A375 (cell line): ENCODE measurements at places on chromosomes 5 and 9. TPM values are rescaled to one million over a fixed set of nuclear protein-coding genes. Genes with fewer than 3 reads are reported as not detected.

Gene CDKN2B-AS1
- total RNA-seq: 0.08 TPM in 1 of 2 replicates, not detected in the other

Gene PCDHB7
- total RNA-seq: 5.7 and 6.7 TPM in 2 replicates

Gene PITX1
- 1.2 and 2.1 TPM in 2 replicates for total RNA-seq

Gene COL23A1
- not detected in 2 replicates for total RNA-seq

Gene FGFR4
- 9.3 and 10.5 TPM in 2 replicates for total RNA-seq

Gene FBXO38
- 52.9 and 56.0 TPM in 2 replicates for total RNA-seq

Gene SPRY4
- 40.5 and 65.7 TPM in 2 replicates for total RNA-seq

Gene AFAP1L1
- 13.8 and 15.0 TPM in 2 replicates for total RNA-seq

Gene DMRT3
- total RNA-seq: not detected in 2 replicates

Gene CTNND2
- 0.49 and 0.74 TPM in 2 replicates for total RNA-seq

Gene NR4A3
- total RNA-seq: 0.60 and 1.9 TPM in 2 replicates

Gene SYNPO
- total RNA-seq: 4.1 and 4.7 TPM in 2 replicates

Gene SPATA31D4
- total RNA-seq: not detected in 2 replicates

Gene ANGPTL2
- total RNA-seq: 5.9 and 10.1 TPM in 2 replicates

Gene IRX2
- total RNA-seq: not detected in 2 replicates

Gene RAI14
- 27.1 and 29.9 TPM in 2 replicates for total RNA-seq

Gene NXNL2
- total RNA-seq: 0.49 and 0.56 TPM in 2 replicates

Gene SV2C
- not detected in 2 replicates for total RNA-seq

Gene FAM169A
- 12.4 and 13.1 TPM in 2 replicates for total RNA-seq

Gene DOCK2
- total RNA-seq: 7.9 and 16.2 TPM in 2 replicates

Gene ZNF354C
- 3.2 and 3.5 TPM in 2 replicates for total RNA-seq

Gene C9
- total RNA-seq: not detected in 2 replicates

Gene SPATA31E1
- total RNA-seq: not detected in 2 replicates

Gene CATSPER3
- total RNA-seq: 0.49 TPM in 1 of 2 replicates, not detected in the other

Gene KIF20A
- 60.6 and 61.7 TPM in 2 replicates for total RNA-seq

Gene DBH
- total RNA-seq: not detected in 2 replicates

Gene C5orf34
- 7.1 and 8.7 TPM in 2 replicates for total RNA-seq

Gene ARRDC1
- 38.8 and 45.0 TPM in 2 replicates for total RNA-seq

Gene ADAMTS19
- 0.13 TPM in 1 of 2 replicates, not detected in the other for total RNA-seq

Gene ICE1
- total RNA-seq: 23.5 and 29.3 TPM in 2 replicates

Gene ANXA2R
- 2.8 and 3.7 TPM in 2 replicates for total RNA-seq

Gene IL13
- 0.42 TPM in 1 of 2 replicates, not detected in the other for total RNA-seq

Gene PHF24
- not detected in 2 replicates for total RNA-seq

Gene CCNJL
- 15.5 and 18.9 TPM in 2 replicates for total RNA-seq

Gene BAAT
- 0.05 and 0.08 TPM in 2 replicates for total RNA-seq

Gene GABRA6
- total RNA-seq: 0.05 TPM in 1 of 2 replicates, not detected in the other

Gene AK8
- 0.05 and 0.68 TPM in 2 replicates for total RNA-seq

Gene HINT2
- 95.7 and 102 TPM in 2 replicates for total RNA-seq

Gene CBY3
- total RNA-seq: not detected in 2 replicates
